ENCODE measurements at places on chromosomes 6 and 20. TPM values are rescaled to one million over a fixed set of nuclear protein-coding genes. Genes with fewer than 3 reads are reported as not detected.

GRCh38 chr6:73521351-73521985 is 636 bp upstream of the EEF1A1 start:
- DNase-seq = no peak

GRCh38 chr6:26129656-26130055 is 42.4 kb downstream of the HFE start:
- no peak for DNase-seq

Gene CST2
- total RNA-seq = not detected

- no peak for DNase-seq
Measured at GRCh38 chr20:60262967-60263603, 304.9 kb downstream of the CDH26 start.

DNA sequence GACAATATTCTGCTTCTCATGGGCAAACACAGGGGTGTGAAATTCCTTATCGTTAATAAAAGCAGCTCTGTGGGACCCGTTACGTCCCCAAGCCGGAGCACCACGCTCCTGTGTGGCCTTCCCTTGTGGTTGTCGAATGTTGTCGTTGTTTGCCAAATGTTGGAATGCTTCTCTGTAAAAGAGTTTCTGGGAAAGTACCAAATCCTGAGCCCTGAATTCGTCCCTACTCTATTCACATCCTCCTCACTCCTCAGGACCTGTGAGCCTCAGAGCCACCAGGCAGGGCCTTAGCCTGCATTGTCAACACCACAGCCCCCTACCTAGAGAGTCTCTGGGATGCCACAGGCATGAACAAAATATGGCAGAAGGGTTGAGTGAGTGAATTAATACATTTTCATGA is 64.0 kb downstream of the THBS2 start:
- no peak for DNase-seq

DNA sequence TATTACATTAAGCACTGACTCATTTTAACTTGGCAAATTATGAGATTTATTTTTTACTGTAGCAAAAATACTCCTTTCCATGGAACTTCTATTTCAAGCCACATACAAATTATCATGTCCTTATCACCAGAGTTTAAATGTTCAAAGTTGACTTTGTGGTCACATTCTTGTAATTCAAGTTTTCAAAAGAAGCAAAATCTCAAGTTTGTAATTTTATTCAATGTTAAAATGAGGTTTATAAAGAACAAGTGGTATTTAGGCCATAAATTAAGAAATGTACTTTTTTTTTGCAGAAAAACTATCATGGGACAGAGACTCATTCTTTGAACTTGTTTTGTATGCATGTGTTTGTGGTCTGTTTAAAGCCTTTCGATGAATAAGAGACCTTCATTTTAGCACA is 811.5 kb downstream of the TENT5A start:
- no peak for DNase-seq

Gene RRAGD
- not detected for total RNA-seq

DNA sequence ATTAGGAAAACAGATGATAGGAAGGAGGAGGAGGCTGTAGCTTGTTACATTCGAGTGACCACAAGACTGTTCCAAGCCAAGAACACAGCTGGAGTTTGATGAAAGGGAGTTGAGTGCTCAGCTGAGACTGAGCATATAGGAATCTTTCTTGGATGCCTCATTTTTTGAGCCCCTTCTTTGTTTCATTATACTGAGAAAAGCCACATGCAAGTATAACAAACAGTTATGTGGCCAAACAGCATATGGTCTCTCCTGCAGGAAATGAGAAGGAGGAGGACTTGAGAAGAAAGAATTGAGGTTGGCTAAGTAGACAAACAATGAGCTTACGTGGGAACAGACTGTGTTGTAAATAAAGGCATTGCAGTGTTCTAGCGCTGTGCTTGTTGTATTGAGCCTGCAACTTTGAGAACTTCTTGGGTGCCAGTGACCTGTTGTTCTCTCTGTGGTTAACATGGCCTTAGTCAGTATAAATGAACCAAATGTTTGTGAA is 78.3 kb downstream of the AKAP7 start:
- peak; percentile 58 for DNase-seq

Gene DEFB124
- total RNA-seq = not detected

GRCh38 chr6:44538131-44538806 is 150.8 kb downstream of the CDC5L start:
- DNase-seq = peak; percentile 15

DNA sequence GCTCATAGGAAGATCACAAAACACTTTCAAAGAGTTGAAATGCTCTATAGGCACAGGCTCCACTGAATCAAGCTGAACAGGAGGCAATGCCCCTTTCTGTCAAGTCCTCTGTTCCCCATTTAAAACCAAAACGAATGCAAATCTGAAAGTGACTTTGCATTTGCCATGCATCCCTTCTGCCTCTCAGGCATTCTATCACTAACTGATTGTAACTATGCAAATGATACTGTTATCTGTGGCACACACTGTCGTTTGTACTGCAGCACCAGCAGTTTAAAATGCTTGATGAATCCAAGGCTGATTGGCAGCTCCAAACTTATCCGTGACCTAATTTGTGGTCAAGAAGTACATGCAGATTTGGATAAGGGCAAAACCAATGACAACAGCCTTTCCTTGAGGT is 1067.5 kb upstream of the MAP3K7 start:
- DNase-seq = no peak

DNA sequence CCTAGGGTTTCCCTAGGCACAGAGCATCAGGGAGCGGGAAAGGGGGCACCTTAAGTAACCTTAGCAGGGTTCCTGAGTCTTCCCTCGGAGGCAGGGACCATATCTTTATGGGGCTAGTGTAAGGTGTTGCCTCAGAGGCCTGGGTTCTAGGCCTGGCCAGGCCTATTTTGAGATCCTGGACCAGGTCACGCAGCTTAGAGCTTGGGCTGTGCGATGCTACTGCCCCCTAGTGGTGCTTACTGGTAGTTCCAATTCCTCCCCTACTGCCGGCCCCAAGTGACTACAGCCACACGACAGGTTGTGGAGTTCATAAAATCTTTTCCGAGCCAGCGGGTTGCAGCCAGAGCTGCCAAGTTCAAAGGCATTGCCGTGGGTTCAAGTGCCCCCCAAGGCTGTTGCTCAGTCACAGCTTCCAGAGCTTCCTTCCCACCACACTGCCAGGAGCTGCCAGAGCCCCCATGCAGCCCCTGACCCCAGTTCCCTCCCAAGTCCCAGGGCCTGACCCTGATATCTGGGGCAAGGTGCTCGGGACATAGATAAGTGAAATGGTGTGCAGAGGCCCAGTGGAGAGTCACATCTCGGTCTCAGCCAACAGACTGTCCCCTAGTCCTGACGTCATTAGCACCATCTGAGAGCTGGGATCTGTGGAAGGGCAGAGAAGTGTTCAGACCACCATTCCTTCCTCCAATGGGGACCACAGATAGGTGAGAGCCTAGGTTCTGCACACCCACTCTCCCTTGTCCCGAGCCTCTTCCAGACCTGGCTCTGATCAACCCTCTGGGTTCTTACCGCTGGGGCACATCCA is 3.3 kb downstream of the LRRC73 start:
- peak; percentile 58 for DNase-seq

DNA sequence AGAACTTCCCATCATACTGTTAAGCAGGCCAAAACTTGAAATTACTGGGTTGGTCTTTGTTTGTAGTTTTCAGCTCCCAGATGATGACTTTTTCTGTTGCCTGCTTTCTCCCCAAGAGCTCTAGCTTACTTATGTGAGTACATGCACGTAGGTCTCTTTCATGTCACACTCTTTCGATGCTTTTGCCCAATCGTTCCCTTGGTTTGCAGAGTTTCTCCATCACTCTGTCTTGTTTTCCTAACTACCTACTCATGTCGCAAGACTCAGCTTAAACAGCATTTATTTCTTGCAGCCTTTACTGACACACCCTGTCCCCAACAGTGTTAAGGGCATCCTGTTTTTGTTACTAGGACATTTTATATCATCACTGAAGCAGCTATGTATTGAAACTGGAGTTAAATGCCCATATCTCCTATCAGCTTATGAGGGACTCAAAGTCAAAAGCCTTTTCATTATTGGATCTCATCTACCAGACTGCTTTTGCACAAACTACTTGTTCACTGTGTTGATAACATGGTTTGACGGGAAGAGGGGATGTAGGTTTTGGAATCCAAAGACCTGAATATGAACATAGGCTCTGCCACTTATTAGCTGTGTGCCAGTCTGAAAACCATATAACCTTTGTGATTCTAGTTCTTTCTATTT is 2.9 kb downstream of the ARG1 start:
- no peak for DNase-seq

Gene SLC17A3
- total RNA-seq = not detected

- no peak for DNase-seq
Measured at GRCh38 chr20:62220666-62221568, 839 bp upstream of the HRH3 start.

DNA sequence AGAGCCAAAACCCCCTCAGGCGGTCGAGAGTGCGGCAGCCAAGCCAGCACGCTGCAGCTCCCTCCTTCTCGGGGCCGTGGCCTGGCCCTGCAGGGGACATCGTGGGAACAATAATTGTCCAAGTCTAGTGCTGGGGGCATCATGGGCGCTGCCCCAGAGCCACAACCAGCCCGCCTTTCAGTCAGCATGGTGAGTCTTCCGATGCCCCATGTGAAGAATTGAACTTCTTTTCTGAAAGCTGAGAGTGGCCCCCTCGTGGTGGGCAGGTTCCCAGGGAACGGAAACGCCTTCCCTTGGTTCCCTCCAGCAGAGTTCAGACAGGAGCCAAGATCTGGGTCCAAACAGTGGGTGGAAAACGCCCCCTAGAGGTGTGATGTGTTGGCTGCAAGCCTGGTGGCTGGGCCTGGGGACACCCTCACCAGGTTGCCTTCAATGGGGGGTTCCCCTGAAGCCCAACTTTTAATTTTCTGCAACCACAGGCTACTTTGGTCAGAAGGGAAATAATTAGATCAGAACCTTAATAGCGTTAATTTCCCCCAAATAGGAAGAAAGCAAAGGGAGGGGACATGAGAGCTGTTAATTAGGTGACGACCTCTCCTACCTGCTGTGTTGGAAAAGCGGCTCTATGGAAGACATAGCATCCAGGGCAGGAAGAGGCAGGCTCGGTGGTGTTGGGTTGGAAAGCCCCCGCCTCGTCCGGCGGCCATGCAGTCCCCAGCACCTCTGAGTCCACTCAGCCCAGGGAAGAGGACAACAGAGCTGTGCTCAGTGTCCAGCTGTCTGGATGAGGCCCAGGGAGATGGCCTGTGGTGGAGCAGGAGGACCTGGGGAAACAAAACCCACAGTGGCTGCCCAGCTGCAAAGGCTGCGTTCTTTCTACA is 4.7 kb upstream of the MRGBP start:
- peak; percentile 87 for DNase-seq

DNA sequence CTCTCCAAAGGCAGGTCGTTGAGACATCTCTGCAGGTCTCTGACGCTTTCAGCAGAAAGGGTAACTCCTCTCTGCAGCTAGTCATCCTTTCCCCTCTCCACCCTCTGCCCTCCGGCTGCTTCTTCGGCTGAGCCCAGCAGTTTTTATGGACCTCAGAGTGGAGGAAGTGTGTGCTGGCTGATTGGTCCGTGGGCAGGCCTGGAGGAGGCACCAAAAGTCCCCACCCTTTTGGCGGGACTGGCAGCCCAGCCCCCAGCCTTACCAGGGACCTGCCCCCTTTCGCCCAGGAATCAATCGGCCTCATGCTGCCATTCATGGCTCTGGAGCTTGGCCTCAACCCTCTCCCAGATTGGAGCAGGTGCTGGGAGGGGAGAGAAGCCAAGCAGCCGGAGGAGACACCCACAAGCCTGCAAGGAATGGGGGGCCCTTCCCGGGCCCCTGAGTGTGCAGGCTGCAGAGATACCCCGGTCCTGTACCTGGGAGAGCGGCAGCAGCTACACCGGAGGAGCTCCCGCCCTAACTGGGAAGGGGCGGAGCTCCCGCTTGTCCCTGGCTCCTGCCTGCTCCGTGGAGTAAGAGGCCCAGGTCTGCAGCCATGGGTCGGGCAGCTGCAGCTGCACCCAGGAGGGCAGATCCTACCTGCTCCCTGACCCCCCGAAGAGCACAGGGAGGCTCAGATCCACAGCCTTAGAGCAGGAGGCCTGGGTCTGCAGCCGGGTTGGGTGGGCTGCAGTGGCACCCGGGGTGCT is 170.3 kb upstream of the SOX4 start:
- DNase-seq = no peak

Gene EGFL8
- total RNA-seq = 3.1 TPM

Gene EYS
- not detected for total RNA-seq

Gene BEND6
- total RNA-seq = 11.9 TPM

DNA sequence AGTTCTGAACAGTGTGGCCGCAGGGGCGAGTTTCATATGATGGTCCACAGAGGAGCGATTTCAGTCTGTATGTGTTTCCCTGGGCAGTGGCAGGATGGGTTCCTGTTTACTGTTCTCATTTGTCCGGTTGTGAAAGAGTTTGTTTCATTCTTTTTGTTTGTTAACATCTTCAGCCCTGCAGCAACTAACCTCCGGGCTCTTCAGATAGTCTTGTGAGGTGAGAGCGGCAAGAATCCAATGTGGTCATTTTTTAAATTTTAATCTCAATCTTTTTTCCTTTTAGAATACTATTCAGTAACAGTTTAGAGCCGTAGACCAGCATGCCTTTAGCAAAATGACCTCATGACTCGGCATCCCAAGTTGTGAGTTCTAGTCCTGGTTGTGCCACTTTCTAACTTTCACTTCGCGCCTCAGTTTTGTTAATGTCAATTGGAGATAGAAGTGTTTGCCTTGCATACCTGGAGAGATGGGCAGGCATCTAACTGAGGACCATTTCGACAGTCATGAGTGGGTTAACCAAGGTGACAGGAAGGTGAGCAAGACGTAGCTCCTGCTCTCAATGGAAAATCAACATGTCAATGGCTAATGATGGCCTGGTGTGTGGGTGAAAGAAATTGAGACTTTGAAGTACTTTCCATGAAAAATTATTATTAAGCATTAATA is 38.5 kb upstream of the PXDC1 start:
- no peak for DNase-seq

Gene KCNQ5
- 0.38 TPM for total RNA-seq

DNA sequence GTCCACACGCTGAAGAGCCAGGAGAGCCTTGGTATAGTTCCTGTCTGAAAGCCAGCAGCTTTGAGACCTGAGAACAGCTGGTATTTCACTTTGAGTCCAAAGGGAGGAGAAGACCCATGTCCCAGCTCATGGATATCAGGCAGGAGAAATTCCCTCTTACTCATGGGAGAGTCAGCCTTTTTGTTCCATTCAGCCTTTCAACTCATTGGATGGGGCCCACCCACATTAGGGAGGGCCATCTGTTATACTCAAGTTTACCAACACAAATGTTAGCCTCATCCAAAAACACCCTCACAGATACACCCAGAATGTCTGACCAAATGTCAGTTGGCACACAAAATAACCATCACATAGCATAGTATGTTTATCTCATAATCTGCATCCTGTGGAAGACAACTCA is 80.1 kb downstream of the GMDS start:
- no peak for DNase-seq

Gene MEI4
- total RNA-seq = not detected

GRCh38 chr6:105545947-105546731 is 143.3 kb upstream of the PREP start:
- peak; percentile 19 for DNase-seq

GRCh38 chr20:46592580-46593362 is 42.3 kb upstream of the OCSTAMP start:
- DNase-seq = no peak

DNA sequence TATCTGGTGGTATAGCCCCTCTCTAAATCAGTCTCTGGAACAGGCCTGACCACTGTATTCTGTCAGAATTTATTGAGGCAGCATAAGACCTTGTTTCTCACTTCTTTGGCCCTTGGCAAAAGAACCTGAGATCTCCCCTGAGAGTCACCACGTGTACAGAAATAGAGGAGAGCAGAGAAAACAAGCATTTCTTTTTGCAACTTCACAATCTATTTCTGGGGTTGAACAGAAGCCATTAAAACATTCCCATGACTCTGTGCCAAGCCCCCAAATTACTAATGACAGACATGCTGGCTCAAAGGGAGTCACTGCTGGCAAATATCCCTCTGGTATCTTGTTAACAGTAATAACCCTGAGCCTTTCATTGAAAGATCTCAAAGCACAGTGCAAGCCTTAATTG is 395.3 kb downstream of the MAFB start:
- DNase-seq = no peak
